ENCODE measurements at places on chromosomes 5 and 9.

GRCh38 chr9:89815903-89816573, 211.2 kb downstream of the GADD45G start:
- DNase-seq: no peak

DNA sequence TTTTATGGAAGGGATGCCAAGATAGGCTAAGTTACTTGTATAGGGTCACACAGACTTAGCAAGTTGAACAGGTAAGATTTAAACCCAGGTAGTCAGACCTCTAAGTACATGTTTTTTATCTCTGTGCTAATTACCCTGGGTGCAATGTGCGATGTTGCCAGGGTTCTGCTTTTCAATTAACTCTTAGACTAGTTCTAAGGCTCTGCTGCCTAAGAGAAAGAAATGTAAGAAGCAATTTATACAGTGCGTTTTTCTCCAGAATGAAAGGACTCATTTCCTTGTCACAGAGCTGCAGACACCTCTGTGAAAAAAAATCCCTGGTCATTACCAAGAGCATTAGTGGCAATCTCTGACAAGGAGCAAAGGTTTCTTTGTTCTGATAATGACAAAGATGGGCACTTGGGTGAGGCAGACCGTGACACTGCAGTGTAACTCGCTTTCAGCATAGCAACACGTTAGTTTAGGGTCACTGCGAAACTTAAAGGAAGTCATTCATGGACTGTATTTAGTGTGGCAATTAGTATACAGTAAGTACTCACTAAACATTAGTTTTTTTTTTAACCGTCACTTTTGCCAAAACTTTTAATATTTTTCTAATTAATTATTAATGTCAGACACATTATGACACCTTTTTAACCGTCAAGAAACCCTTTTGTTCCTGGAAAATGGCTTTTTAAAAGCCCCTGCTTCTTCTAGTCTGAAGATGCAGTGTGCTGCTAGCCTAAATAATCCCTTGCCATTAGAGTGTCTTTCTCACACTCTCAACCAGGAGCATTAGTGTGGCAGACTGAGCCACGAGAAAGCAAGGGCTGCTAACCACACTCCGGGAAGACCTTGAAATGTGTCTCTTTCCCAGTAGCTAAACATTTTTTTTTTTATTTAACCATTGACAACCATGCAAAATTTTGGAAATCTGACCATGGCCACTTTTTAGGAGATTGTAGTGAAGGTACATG, 520.0 kb upstream of the C9orf72 start:
- DNase-seq: no peak

GRCh38 chr5:66609615-66610014, 13.4 kb downstream of the MAST4 start:
- DNase-seq: no peak

DNA sequence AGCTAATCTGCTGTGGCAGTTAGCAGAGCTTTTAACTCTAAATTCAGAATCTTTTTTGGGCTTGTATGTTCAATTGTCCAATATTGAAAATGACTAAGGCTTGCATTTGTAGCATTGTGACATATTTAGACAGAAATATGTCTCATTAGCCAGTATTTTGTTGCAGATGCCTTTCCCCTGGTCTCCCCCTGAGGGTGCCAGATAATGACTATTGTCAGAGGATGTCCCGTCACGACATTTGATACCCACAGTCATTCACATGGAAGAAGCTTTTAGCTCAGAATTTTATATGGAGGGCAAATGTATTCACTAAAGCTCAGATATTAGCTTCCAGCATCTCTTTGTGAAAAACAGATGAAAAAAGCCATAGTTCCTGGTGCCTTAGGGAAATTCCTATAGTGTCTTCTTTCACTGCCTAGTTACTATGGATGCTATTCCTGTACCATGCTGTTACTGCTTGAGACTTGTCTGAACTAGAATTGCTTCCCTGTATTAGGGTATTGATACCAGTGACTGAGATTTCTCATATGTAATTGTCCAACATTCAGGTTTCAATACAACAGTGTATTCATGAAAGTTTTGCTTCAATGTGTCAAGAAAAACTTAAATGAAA, 96.2 kb downstream of the CCDC192 start:
- DNase-seq: no peak

GRCh38 chr5:172610643-172611042, 30.4 kb upstream of the NEURL1B start:
- no peak for DNase-seq

- no peak for DNase-seq
These were observed 260.7 kb downstream of the NR3C1 start for GRCh38 chr5:143142596-143143435.

- DNase-seq: no peak
These were observed 30.9 kb upstream of the RGMB start for GRCh38 chr5:98742396-98743073.

GRCh38 chr9:108272349-108272899, 583.4 kb downstream of the ACTL7B start:
- DNase-seq: no peak

DNA sequence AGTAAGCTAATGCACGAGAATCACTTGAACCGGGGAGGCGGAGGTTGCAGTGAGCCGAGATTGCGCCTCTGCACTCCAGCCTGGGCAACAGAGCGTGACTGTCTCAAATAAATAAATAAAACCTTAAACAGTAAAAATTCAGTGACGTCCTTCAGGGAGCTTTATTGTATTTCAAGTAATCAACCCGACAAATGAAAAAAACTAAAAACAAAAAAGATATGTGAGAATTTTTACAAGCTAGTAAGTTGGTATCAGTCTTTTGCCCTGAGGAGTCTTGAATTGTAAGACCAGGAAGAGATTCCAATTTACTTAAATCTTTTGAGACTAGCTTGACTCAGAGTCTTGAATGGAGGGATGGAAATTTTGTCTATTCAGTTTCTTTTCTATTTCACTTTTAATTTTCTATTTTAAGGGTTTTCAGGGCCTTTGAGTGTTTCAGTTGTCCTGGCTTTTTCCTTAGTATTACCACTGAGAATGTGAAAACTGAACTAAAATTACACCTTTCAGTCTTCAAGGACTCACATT, 126.0 kb upstream of the DHFR start:
- DNase-seq: no peak

DNA sequence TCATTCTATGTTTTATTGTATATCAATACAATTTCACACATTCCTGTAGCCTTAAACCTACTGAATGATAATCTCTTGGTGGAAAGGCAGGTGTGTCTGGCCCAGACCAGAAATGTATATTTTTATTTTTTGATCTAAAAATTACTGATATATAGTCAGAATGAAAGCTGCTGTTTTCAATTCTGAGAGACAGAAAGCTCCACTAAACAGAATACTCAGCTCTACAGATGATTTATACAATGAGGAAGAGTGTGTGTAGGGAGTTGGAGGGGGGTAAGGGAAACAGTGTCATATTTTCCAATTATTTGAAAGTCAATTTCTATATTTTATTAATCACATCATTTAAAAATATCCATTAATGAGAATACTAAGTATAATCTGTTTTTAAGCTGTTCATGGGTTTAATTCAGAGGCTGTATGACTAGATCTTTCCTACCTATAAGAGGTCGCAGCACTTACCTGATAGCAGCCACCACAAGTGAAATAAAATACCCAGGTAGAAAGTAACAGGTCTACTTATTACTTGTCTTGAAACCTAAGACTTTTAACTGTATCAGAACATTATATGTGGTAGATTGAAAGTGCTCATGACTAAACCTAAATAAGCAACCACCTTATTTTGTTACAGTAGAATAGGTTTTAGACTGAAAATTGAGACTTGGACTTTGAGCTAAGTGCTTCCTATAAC, 183.4 kb downstream of the TMC1 start:
- no peak for DNase-seq

DNA sequence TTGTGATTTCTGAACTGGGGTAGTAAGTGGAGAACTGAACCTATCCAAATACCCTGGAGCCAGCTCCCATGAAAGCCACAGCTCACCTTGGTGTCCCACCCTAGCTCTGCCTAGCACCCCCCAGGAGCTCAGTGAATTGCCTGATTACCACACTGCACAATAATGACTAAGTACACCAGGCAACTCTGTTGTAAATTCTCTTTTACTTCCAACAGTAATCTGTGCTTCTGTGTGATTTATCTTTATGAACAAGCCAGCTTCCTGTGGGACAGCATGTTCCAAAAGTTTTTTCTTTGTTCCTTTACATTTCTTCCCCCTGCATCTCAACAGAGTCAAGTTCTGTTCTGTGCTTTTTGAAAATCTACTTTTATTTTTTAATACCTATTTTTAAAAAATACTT, 22.1 kb upstream of the GRPEL2 start:
- DNase-seq: no peak

DNA sequence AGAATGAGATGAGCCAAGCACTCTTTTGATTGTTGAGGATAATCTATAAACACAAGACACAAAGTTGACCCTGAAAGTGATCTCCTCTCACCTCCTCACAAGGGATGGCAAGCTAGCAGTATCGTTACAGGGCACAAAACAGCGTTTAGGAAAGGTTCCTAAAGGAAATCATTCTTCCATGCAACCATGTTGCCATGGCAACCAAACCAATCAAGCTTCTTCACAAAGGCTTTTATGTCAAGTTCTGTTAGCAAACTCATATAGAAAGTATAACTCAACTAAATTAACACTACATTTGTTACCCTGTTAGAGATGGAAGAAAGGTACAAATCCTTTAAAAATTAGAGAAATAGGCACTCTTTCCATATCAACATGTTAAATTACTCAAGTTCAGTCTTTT, 1016.8 kb upstream of the DMAC1 start:
- DNase-seq: no peak

DNA sequence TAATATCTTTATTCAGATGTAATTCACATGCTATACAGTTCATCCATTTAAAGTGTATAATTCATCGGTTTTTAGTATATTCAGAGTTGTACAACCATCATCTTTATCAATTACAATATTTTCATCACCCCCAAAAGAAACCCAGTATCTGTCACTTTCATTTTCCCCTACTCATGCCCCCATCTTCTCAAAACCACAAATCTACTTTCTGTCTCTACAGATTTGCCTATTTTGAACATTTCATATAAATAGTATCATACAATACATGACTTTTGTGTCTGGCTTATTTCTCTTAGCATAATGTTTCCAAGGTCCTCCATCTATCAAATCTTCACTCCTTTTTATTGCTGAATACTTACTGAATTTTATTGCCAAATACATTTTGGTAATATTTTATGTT, 305.1 kb upstream of the SGCD start:
- DNase-seq: no peak

- no peak for DNase-seq
These were observed 18.5 kb upstream of the GNE start for GRCh38 chr9:36276781-36277181.

GRCh38 chr5:96094904-96095303, 133.3 kb upstream of the ELL2 start:
- DNase-seq: no peak

- no peak for DNase-seq
These were observed 18.9 kb downstream of the UBE2QL1 start for GRCh38 chr5:6467591-6467990.

- DNase-seq: no peak
These were observed 591 bp downstream of the ABCA1 start for GRCh38 chr9:104927216-104927911.

DNA sequence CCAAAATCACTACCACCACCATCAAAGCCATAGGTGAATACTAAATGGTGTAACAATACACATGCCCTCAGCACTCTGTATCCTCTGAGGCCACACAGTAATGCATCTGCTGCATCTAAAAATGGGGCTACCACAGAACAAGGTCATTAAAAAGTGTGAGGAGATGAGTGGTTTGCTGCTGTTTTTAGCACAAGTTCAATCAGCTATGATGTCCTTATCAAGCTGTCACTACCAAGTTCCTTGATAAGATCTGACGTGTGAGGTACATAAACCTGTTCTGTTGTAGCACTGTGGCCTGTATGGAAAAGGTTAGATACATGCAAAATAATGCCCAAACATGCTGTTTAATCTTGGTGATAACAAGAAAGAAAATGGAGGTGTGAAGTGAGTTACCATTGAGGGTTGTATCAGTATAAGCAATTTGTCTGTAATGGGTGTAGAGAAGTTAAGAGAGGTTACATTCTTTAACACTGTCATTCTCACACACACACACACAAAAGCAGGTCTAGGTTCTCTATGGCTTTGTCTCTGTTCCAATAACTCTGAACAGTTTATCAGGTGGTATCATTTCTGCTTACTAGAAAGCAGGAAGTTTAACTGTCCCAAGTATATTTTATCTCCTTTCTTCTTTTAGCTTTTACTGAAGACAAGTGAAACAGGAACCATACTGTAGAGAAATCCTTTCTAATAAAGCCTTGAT, 252.9 kb downstream of the CWC27 start:
- no peak for DNase-seq

DNA sequence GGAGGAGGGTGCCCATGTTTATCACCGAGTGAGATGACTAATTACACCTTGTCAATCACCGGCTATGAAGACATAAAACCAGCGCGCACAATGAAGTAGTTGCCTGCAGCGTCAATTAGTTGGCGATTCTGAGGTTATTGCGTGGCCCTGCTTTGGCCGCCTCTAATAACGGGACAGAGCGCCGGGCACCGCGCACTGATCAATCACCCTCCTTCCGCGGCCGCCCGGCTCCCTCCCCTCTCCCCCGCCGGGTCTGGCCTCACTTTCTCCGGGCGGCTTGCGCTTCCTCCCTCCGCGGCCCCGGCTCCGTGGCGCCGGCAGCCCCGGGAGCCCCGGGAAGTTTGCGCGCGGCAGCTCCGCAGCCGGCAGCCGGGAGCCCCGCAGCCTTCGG, 3.3 kb upstream of the LHX2 start:
- no peak for DNase-seq

GRCh38 chr5:135488727-135489465, 36.7 kb upstream of the TIFAB start:
- DNase-seq: no peak

- DNase-seq: no peak
These were observed 42.7 kb downstream of the SUSD1 start for GRCh38 chr9:112132356-112132755.

DNA sequence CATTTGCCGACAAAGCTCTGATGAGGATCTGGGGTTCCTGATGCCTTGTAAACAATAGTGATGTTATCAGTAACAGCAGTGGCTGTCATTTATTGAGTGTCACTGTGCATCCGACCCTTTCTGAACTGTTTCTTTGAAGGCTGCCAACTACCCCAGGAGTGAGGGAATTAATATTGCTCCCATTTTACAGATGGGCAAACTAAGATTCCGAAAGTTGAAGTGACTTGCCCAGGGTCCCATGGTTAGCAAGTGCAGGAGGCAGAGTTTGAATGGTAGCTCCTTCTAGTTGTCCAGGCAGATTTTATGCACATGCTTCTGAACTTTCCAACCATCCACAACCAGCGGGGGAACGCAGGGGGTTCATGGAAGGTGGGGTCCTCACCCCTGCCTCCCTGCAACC, 81.9 kb downstream of the COL27A1 start:
- no peak for DNase-seq

GRCh38 chr5:141760193-141760592, 78.2 kb upstream of the ARAP3 start:
- DNase-seq: no peak

GRCh38 chr5:58761407-58761806, 178.5 kb downstream of the RAB3C start:
- no peak for DNase-seq

- no peak for DNase-seq
These were observed 22.6 kb downstream of the SLC6A18 start for GRCh38 chr5:1247811-1248210.
